ELR (cell line): ENCODE measurements at places on chromosomes 3 and 15.

DNA sequence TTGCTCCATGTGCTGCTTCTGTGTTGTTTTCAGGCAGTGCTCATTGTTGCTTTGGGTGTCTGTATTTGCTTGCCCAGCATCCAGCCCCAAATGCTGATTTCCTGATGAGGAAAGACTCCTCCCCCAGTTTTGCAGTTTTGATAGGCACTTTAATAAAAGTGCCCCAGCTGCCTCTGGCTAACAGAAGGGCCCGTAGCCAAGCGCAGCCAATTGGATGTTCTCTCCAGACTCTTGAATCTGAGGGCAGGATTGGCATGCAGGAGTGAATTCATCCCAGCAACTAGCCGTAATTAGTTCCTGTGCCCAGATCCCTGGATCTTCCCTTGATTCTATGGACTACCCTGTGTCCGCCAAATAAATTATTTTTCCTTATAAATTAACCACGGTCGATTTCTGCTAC is 14.8 kb upstream of the SEMA5B start:
- no peak for DNase-seq

DNA sequence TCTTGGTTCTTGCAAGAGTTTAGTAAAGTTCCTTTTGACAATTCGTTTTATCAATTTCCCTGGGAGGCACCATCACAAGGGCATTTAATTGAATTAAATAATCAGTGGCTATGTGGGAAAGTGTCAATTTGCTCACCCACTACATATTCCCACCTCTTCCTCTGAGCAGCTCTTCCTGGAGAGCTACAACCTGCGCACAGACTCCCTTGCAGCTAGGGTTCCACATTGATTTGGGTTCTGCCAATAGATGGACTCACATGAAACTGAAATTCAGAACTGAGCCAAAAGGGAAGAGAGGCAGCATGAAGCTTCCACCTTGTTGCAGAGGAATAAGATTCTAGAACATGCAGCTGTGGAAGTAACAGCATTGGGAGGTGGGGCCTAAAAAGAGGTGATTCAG is 94.8 kb downstream of the TLE3 start:
- no peak for DNase-seq

- DNase-seq: no peak
Measured at GRCh38 chr3:44929782-44930181, 46.2 kb downstream of the ZDHHC3 start.

DNA sequence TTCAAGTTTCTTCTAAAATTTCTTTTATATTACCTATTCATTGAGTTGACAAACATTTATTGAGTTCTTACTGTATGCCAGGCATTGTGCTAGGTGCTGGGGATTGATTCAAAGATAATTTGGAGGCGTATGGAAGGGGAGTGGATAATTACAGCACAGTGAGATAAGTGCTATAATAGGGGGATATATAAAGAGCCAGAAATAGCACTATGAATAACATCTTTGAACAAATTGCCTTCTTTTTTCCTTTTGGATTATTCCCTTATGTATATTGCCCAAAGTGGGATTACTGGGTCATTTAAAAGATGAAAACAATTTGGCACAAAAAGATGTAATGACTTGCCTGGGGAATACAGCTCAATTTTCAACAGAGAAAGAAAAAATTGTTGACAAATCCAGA is 64.6 kb downstream of the LPP start:
- DNase-seq: no peak

GRCh38 chr3:126753191-126754160 is 49.4 kb downstream of the CHCHD6 start:
- DNase-seq: peak; percentile 80

DNA sequence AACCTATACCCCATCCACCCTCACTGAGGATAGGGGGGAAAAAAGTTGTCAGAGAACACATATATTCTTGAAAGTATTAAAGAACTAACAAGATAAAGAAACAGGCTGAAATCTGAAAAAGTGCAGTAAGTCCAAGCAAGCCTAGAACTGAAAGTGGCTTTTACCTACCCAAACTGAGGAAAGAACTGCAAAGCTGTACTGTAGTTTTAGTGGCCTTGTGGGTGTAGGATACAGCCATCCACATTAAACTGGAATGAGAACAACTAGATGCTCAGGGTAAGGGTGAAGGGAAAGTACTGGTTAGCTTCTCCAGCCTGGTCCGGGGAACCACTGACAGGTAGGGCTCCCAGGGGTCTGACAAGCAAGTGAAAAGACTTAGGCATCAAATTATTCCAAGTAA is 10.1 kb downstream of the UBP1 start:
- DNase-seq: no peak

- DNase-seq: no peak
Measured at GRCh38 chr3:149618151-149619123, 39.4 kb downstream of the WWTR1 start.

GRCh38 chr3:78098367-78098766 is 1058.5 kb downstream of the ROBO2 start:
- DNase-seq: no peak

DNA sequence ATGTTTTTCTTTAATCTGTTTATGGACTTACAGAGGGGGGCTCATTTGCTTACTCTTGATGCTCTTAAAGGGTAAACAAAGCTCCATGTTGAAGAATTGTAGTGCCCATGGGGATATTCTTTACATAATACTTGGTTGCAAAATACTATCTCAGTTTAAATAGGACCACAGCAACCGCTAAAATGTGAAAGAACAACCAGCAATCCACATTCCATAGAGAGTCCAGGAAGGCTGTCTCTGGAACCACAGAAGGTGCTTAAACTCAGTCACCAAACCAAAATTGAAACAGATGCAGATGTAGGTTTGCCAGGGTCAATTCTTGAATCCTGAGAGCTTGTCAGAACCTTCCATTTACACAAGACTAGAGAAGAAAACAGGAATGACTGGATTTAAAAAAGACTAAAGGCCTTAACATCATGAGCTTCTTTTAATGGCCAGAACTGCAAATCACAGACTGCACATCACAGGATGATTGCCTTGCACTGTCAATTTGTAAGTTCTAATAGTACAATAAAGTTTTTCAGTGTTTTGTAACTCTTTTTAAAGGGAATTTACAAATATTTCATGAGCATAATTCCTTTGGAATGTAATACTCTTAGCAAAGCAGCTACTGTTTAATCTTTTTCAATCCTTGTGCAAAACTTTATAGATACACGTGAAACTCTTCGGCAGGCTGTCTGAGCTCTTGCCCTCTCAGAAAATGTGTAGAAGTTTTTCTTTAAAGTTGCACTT is 661.6 kb downstream of the SI start:
- DNase-seq: peak; percentile 13

DNA sequence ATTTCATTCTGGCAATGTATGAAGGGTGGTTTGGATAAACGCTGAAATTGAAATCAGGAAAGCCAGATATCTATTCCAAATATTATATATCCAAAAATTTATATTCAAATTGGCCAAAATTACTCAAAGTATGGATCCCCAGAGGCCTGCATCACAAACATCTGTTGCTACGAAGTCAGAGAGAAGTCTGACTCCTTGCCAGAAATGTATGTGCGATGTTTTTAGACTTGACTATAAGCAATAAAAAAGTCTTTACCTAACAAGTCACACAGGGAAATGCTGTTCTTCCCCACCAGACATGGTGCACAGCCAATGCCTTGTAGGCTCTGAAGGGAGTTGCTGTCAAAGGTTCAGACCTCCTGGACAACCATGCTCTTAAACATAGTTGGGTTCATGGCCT is 533.1 kb downstream of the OTOL1 start:
- no peak for DNase-seq

GRCh38 chr3:64319391-64319790 is 94.1 kb upstream of the PRICKLE2 start:
- peak; percentile 25 for DNase-seq

- DNase-seq: no peak
Measured at GRCh38 chr3:127629467-127630403, 750 bp downstream of the PODXL2 start.

DNA sequence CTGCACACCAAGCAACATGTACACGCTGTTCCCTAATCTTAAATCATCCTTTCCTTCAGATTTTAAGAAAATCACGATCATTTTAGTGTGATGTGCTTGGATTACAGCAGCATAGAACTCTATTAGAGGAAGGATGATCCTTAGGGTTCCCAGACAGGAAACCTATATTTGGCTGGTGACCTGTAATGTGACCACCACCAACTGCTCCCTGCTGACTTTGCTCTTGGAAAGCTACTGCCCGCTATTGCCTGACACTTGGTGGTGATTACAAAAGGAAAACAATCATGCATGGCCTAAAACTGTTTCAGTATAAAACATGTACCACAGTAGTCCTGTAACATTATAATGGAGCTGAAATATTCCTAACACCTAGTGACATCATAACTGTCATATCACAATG is 27.2 kb upstream of the LMOD3 start:
- no peak for DNase-seq

- no peak for DNase-seq
Measured at GRCh38 chr3:46874430-46874829, 3.1 kb upstream of the PTH1R start.

DNA sequence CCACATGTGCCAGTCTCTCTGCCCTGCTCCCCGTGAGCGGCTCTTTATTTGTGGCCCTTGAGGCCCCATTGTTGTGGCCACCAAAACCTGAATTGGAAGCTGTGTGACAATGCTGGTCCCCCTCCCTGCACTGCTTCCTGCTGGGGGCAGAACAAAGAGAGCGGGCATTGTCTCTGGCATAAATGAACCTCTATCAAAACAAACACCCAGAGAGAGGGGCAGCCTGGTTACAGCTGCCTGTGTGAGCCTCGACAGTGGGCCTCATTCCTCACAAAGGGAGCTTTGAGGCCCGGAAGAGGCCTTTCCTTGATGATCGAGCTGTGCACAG is 152.9 kb downstream of the IGF1R start:
- DNase-seq: no peak

DNA sequence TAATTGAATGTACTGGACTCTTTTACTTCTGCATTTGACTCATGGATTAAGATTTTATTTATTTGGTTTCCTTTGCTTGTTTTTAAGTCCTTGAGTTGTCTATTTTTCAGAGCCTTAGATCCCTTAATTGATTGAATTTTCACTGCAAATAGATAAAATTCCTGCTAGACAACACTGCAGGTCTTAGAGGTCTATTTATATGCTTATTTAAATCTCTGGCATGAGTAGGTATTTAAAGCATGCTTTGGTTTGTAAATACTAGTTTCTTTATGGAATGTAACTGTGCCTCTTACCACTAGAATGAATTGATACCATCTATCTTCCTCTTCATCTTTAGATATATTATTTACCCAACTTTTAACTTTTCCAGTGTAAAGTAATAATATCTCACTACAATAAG is 20.0 kb downstream of the PLSCR5 start:
- no peak for DNase-seq

DNA sequence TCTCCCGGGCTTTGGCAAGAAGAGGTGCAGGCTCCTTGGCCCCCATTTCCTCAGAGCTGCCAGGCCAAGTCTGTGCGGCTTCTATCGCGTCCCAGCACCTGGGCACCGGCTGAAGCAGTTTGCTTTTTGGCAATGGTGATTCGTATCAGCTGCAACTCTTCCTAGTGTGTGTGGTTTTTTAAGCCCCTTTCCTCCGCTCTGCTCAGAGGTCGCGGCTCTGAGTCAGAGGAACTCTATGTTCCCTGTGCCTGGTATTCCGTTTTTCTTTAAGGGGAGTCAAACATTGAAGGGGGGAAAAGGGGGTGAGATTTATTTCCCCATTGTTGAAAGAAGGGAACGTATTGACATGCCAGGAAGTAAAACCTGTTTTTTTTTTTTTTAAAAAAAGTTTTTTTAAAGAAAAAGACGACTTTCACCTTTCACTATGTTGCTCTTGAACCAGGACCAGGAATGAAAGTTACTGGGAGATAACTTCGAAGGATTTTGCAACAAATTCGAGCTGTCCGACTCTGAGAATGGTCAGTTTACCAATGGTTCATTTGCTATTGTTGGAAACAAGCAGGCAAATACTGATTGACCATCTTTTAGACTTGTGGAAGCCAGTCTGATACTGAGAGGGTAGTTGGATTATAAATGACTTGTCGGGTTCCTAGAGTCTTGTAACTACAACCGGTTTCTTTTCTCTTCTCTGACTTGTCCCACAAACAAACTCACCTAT is 1.1 kb downstream of the ARMC8 start:
- DNase-seq: peak; percentile 71

- DNase-seq: no peak
Measured at GRCh38 chr15:99021694-99022093, 14.1 kb upstream of the PGPEP1L start.

GRCh38 chr3:50675179-50676030 is 678 bp downstream of the DOCK3 start:
- DNase-seq: no peak

GRCh38 chr15:51878446-51879386 is 49.3 kb downstream of the TMOD3 start:
- peak; percentile 39 for DNase-seq

GRCh38 chr15:27844018-27844666 is 255.0 kb downstream of the OCA2 start:
- DNase-seq: peak; percentile 15

- no peak for DNase-seq
Measured at GRCh38 chr3:185371306-185372074, 8.6 kb downstream of the MAP3K13 start.

- DNase-seq: no peak
Measured at GRCh38 chr3:172542999-172543398, 19.8 kb upstream of the TNFSF10 start.

DNA sequence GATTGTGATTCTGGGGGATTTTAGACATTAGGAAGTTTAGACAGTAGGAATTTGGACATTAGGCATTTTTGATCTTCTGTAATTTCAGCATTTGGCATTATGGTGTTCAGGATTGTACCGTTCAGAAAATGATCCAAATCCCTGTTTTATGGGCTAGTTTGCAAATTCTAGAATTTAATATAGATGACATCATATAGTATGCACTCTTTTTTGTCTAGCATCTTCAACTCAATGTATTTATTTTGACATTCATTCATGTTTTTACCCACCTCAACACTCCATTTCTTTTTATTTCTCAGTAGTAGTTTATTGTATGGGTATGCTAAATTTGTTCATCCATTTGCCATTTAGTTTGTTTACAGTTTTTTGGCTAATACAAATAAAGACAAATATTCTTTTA is 105.3 kb upstream of the ZPLD1 start:
- DNase-seq: no peak

- DNase-seq: peak; percentile 87
Measured at GRCh38 chr3:45938864-45939263, 4.4 kb upstream of the CXCR6 start.

DNA sequence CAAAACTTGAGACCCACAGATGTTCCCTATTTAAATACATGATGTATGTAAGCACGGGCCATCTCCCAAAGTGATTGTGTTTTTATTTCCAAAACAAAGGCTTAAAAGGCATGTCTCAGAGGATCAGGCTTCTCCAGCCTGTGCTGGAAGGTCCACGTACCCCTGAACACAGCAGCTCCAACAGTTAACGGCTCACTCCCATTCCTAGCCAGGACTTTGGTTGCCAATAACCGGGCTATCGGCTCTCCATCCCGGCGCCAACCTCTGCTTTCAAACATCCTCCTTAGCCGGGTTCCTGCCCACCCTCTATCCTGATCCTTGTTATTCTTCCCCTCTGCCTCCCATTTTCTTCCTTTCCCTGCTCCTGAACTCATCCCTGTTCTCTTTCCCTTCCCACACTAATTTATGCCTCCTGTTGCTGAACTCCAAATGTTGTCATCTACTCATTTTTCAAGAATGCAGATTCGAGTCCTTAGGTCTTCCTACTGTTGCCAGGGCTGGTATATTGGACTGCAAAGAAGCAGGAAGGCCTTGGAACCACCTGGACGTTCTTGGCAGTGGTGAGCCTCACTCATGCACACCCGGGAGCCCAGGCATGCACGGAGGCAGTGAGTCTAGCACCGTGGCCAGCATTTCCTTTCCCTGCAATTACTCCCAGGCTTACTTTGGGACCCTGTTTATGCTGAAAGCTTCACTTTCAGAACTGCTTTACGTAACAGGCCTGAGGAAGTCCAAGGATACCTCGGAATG is 128.4 kb upstream of the RAD18 start:
- no peak for DNase-seq

- DNase-seq: peak; percentile 37
Measured at GRCh38 chr3:172449466-172450149, 1.4 kb upstream of the GHSR start.
